ENCODE measurements at places on chromosomes 7 and 10. TPM values are rescaled to one million over a fixed set of nuclear protein-coding genes. Genes with fewer than 3 reads are reported as not detected.

- DNase-seq, result no peak
- H3K4me1 ChIP-seq, result no peaks in the 10 kb centered on the region
- H3K4me3 ChIP-seq, result no peak overlapping the region
- no peaks in the 10 kb centered on the region for H3K27me3 ChIP-seq
These were observed 19.9 kb downstream of the CASD1 start for GRCh38 chr7:94529516-94529915.

Gene SYCE1
- total RNA-seq, result 2.6 TPM

Gene GPC2
- total RNA-seq, result 3.1 TPM

- no peak overlapping the region for H3K27ac ChIP-seq
- H3K36me3 ChIP-seq, result no peaks in the 10 kb centered on the region
- no peaks in the 10 kb centered on the region for H3K4me1 ChIP-seq
- no peak overlapping the region for H3K4me3 ChIP-seq
- no peak for DNase-seq
- H3K27me3 ChIP-seq, result no peaks in the 10 kb centered on the region
These were observed 40.5 kb downstream of the AOAH start for GRCh38 chr7:36683695-36684357.

GRCh38 chr10:61248013-61248412 is 205.2 kb downstream of the TMEM26 start:
- H3K36me3 ChIP-seq, result no peaks in the 10 kb centered on the region
- H3K4me3 ChIP-seq, result no peak overlapping the region
- H3K27ac ChIP-seq, result no peak overlapping the region

GRCh38 chr10:26931223-26931622 is 70.5 kb upstream of the ABI1 start:
- no peak overlapping the region for H3K4me3 ChIP-seq
- H3K4me1 ChIP-seq, result peaks cover 2% of the 10 kb centered on the region
- no peak for DNase-seq
- H3K27ac ChIP-seq, result no peak overlapping the region

DNA sequence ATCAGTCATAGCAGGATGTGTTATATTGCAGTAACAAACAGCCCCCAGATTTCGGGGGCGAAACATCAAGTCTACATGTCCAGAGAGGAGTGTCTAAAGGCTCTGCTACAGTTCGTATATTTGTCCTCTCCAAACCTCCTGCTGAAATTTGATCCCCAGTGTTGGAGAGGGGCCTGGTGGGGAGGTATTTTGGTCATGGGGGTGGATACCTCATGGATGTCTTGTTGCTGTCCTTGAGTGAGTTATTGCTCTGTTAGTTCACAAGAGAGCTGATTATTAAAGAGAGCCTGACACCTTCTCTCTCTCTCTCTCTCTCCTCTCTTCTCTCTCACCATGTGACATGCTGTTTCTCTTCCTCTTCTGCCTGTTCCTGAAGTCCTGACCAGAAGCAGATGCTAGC is 343.7 kb downstream of the TCERG1L start:
- no peak overlapping the region for H3K27ac ChIP-seq
- DNase-seq, result no peak
- no peaks in the 10 kb centered on the region for H3K36me3 ChIP-seq
- H3K4me1 ChIP-seq, result no peaks in the 10 kb centered on the region
- no peaks in the 10 kb centered on the region for H3K27me3 ChIP-seq

- no peak overlapping the region for H3K4me3 ChIP-seq
- no peak for DNase-seq
- no peak overlapping the region for H3K27ac ChIP-seq
These were observed 107.9 kb downstream of the TMEM178B start for GRCh38 chr7:141181812-141182211.

Gene TMEM26
- 1.1 TPM for total RNA-seq

Gene WNT8B
- total RNA-seq, result not detected

Gene SVOPL
- total RNA-seq, result 0.56 TPM

Gene NEBL
- 0.83 TPM for total RNA-seq

- H3K36me3 ChIP-seq, result no peaks in the 10 kb centered on the region
- no peaks in the 10 kb centered on the region for H3K27me3 ChIP-seq
- no peak for DNase-seq
- H3K4me3 ChIP-seq, result no peak overlapping the region
These were observed 431.4 kb downstream of the DNAJB6 start for GRCh38 chr7:157768198-157768597.

DNA sequence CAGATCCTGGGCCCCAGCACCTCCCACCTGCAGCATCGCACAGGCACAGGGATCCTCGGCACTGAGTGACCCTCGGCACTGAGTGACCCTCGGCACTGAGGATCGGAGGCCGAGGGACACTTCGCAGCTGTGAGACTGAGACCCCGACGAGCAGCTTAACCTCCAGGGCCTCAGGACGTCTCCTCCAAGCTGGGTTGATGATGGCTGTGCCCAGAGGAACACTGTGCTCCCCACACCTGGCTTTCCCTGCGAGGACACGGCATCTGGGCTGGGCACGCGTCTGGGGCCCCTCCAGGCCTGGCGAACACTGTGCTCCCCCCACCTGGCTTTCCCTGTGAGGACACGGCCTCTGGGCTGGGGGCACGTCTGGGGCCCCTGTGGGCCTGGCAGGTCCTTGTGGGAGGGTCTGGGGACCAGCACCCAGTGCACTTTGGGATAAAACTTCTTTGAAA is 158.3 kb upstream of the PPP2R2D start:
- H3K27me3 ChIP-seq, result no peaks in the 10 kb centered on the region
- no peak overlapping the region for H3K4me3 ChIP-seq
- peaks cover 2% of the 10 kb centered on the region for H3K4me1 ChIP-seq
- DNase-seq, result peak; percentile 12
- no peaks in the 10 kb centered on the region for H3K36me3 ChIP-seq
- H3K27ac ChIP-seq, result no peak overlapping the region

- no peak for DNase-seq
- no peaks in the 10 kb centered on the region for H3K27me3 ChIP-seq
- no peak overlapping the region for H3K4me3 ChIP-seq
These were observed 10.8 kb downstream of the LOXL4 start for GRCh38 chr10:98257198-98257597.

Gene CLDN12
- 34.6 TPM for total RNA-seq

Gene GNGT1
- not detected for total RNA-seq

DNA sequence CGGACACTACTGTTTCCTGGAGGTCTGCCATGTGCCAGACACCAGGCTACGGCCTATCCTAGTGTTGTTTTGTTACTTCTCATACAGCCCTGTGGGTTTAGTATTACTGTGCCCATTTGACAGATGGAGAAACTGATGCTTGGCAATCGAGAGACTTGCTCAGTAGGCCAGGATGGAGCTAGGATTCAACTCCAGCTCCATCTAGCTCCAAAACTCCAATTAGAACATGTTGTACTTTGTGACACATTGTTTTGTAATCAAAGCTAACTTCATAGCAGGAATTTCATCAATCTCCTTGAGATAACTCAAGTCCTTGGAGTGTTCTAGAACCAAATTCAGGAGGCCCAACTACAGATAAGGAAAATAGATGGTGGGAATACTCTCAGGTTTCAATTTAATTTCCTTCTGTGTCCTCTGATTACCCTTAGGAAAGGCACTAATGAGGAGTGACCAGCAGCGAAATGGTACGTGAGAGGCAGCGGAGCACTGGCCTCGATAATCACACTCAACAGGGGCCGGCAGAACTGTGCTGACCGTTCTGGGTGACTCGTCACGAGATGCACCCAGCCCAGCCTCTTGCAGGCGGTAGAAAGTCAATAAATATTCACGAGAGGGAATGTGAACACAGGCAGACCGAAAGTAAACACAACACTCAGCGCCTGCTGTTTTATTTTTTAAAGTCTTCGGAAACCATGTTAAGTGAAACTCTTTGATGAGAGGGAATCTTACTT is 269.6 kb upstream of the NEBL start:
- no peaks in the 10 kb centered on the region for H3K27me3 ChIP-seq
- H3K27ac ChIP-seq, result no peak overlapping the region
- H3K36me3 ChIP-seq, result no peaks in the 10 kb centered on the region
- H3K4me1 ChIP-seq, result peaks cover 1% of the 10 kb centered on the region
- no peak overlapping the region for H3K4me3 ChIP-seq

DNA sequence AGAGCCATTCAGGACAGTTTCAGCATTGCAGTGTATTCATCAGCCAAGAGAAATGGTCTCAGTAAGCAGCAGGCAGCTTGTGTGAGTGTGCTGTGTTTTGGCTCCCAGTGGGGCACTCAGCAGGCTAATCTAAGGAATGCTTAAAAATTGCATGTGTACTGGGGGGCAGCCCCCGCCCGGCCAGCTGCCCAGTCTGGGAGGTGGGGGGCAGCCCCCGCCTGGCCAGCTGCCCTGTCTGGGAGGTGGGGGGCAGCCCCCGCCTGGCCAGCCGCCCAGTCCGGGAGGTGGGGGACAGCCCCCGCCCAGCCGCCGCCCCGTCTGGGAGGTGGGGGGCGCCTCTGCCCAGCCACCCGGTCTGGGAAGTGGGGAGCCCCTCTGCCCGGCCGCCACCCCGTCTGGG is 116.2 kb downstream of the GRID1 start:
- no peak overlapping the region for H3K27ac ChIP-seq
- no peaks in the 10 kb centered on the region for H3K36me3 ChIP-seq
- H3K4me1 ChIP-seq, result no peaks in the 10 kb centered on the region
- no peak overlapping the region for H3K4me3 ChIP-seq
- no peaks in the 10 kb centered on the region for H3K27me3 ChIP-seq
- no peak for DNase-seq

- no peaks in the 10 kb centered on the region for H3K27me3 ChIP-seq
- H3K27ac ChIP-seq, result peak overlapping the region; percentile 73
- peaks cover 6% of the 10 kb centered on the region for H3K4me1 ChIP-seq
- H3K4me3 ChIP-seq, result peak overlapping the region; percentile 84
- DNase-seq, result no peak
These were observed 708 bp downstream of the KLHDC10 start for GRCh38 chr7:130070861-130071622.

Gene CALHM1
- total RNA-seq, result not detected

GRCh38 chr10:94402843-94403379 is 570 bp downstream of the TBC1D12 start:
- no peaks in the 10 kb centered on the region for H3K36me3 ChIP-seq
- H3K4me1 ChIP-seq, result peaks cover 5% of the 10 kb centered on the region
- no peaks in the 10 kb centered on the region for H3K27me3 ChIP-seq
- peak overlapping the region; percentile 71 for H3K4me3 ChIP-seq
- H3K27ac ChIP-seq, result peak overlapping the region; percentile 42

GRCh38 chr7:107103369-107103768 is 58.9 kb downstream of the PRKAR2B start:
- H3K4me3 ChIP-seq, result no peak overlapping the region
- no peak overlapping the region for H3K27ac ChIP-seq
- no peaks in the 10 kb centered on the region for H3K4me1 ChIP-seq
- no peaks in the 10 kb centered on the region for H3K27me3 ChIP-seq

DNA sequence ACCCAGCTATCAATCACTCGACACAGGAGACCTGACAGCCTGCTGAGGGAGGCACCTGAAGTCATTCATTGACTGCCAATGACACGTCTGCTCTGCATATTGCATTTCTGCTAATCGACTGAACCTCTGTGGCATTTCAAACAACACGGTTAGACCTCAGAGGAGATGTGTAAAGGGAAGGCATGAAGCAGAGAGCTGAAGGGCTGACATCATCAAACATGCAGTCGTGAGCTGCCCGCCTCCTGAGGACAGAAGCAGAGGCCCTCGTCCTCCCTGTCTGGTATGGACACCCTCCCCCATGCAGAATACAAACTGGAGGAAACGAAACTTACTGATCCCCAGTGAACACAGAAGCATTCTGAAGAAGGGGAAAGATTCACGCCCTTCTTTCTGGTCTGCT is 462.6 kb upstream of the MGMT start:
- DNase-seq, result no peak
- no peaks in the 10 kb centered on the region for H3K36me3 ChIP-seq
- no peaks in the 10 kb centered on the region for H3K27me3 ChIP-seq
- no peak overlapping the region for H3K4me3 ChIP-seq

Gene CDC14C
- total RNA-seq, result not detected

DNA sequence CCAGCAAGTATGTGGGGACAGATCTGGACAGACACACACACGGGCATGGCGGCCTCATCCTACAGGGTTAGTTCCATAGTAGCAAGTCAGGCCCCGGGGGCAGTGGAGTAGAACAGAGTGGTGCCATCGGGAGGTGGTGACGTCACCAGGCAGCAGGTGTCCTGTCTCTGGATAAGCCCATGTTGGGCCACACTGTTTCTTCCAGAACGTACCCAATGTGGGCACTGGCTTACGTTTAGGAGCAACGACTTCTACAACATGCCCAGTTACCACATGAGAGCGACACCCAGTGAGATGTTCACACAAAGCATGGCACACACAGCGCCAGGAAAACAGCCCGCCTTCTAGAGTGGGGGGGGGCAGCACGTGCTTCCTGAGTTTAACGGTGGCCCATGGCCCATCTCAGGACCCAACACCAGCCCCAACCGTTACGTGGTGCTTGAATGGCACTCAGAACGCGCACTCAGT is 67.8 kb downstream of the CTBP2 start:
- H3K27me3 ChIP-seq, result no peaks in the 10 kb centered on the region
- H3K27ac ChIP-seq, result peak overlapping the region; percentile 41
- H3K4me3 ChIP-seq, result no peak overlapping the region
- peaks cover 40% of the 10 kb centered on the region for H3K4me1 ChIP-seq
- H3K36me3 ChIP-seq, result no peaks in the 10 kb centered on the region

Gene VIPR2
- total RNA-seq, result 11.1 TPM

Gene CYP51A1
- total RNA-seq, result 56.4 TPM

- H3K27ac ChIP-seq, result no peak overlapping the region
- peaks cover 7% of the 10 kb centered on the region for H3K4me1 ChIP-seq
- H3K36me3 ChIP-seq, result no peaks in the 10 kb centered on the region
- no peaks in the 10 kb centered on the region for H3K27me3 ChIP-seq
- no peak for DNase-seq
- H3K4me3 ChIP-seq, result no peak overlapping the region
These were observed 296.7 kb upstream of the AKR1E2 start for GRCh38 chr10:4529266-4529665.

- H3K27me3 ChIP-seq, result no peaks in the 10 kb centered on the region
- DNase-seq, result no peak
- no peaks in the 10 kb centered on the region for H3K36me3 ChIP-seq
- H3K4me1 ChIP-seq, result no peaks in the 10 kb centered on the region
- no peak overlapping the region for H3K27ac ChIP-seq
- H3K4me3 ChIP-seq, result no peak overlapping the region
These were observed 15.0 kb downstream of the PTN start for GRCh38 chr7:137328373-137329120.

- no peak for DNase-seq
- no peak overlapping the region for H3K27ac ChIP-seq
- H3K27me3 ChIP-seq, result no peaks in the 10 kb centered on the region
These were observed 12.4 kb downstream of the UMAD1 start for GRCh38 chr7:7652798-7653540.

- no peaks in the 10 kb centered on the region for H3K36me3 ChIP-seq
- H3K27ac ChIP-seq, result no peak overlapping the region
- peak; percentile 64 for DNase-seq
- H3K27me3 ChIP-seq, result no peaks in the 10 kb centered on the region
- H3K4me3 ChIP-seq, result no peak overlapping the region
These were observed 111.7 kb upstream of the CDK13 start for GRCh38 chr7:39838326-39838725.
